ENCODE measurements at places on chromosomes 1 and 21.

DNA sequence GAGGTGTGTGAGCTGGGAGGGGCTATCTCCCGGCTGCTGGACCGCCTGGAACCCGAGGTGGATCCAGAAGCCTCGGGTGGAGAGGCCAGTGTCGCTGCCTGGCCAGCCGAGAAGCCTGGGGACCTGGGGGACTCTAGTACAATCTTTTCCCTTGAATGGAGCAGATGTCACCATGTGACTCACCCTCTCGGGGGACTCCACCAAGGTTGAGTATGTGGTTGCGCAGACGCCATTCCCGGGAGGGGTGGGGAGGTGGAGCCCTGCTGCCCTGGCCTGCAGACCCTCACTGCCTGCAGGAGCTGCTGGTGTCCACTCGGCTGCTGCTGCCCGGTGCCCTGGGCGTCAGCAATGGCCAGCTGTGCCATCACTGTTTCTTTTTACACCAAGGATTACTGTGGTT, 40.3 kb downstream of the TP73 start:
- no peak for DNase-seq

DNA sequence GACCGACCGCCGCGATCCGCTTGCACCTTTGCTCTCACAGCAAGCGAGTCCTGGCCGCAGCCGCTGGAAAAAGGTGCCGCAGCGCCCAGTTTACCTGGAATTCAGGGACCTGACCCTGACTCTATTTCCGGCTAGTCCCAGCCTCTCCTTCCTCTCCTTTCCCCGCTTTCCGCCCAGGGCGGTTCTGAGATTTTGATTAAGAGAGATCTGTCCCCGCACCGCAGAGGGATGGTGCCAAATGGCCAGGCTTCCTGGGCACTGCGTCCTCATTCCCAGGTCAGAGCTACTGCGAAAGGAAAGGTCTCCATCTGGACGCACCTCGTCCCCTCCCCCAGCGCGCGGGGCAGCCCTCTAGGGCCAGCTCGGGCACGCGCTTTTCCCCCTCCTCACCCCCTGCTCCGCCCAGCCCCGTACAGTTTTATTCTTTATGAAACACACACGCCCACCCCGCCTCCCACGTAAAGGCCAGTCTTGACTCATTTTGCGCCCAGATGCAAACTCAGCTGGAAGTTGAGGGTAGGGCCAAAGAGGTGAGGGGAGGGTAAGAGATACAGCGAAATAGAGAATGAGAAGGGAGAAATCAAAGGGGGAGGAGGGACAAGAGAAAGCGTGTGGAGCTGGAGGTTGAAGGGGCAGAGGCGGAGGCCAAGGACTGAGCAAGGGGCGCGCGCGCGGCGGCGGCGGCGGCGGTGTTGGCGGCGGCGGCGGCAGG, 411.8 kb upstream of the ESRRG start:
- no peak for DNase-seq

DNA sequence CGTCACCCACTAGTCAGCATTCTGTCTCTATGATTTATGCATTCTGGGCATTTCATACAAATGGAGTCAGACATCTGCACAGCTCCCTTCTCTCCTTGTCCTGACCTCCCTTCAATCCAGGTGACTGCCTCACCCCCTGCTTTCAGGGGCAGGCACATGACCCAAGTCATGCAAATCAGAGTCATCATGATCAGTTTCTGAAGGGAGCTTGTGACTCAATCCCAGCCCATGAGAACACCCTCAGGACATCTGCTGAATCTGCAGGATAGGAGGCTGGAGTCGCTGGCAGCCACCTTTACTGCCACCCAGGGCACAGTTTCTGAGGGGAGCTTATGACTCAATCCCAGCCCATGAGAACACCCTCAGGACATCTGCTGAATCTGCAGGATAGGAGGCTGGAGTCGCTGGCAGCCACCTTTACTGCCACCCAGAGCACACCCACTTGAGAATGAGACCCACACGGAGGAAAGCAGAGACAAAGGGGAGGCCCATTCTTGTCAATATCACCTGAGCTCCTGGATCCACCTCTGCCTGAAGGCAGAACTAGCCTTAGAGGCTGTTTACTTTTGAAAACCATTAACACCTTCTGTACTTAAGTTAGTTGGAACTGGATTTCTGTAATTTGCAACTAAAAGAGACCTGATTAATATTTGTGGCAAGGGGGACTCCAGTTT, 62.3 kb upstream of the SLC25A33 start:
- no peak for DNase-seq

GRCh38 chr1:47759251-47759935, 237.8 kb downstream of the TRABD2B start:
- no peak for DNase-seq

GRCh38 chr1:179141592-179142251, 59.9 kb downstream of the TOR3A start:
- no peak for DNase-seq

DNA sequence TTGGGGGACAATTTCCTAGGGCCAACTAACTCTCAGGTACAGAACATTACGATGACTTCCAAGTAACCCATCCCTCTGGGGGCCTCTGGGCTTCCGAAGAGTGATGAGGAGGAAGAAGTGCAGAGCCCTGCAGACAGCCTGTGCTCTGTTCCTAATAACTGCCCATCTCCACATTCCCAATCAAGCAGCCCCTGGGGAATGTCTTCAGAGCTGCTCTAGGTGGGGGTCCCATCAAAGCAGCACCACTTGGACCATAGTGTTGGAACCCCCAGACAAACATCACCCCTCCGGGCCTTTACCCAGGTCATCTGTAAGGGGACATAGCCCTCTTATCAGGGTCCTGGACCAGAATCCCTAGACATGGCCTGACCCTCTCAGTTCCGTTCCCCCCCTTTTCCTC, 357.3 kb downstream of the NPHP4 start:
- DNase-seq: no peak

DNA sequence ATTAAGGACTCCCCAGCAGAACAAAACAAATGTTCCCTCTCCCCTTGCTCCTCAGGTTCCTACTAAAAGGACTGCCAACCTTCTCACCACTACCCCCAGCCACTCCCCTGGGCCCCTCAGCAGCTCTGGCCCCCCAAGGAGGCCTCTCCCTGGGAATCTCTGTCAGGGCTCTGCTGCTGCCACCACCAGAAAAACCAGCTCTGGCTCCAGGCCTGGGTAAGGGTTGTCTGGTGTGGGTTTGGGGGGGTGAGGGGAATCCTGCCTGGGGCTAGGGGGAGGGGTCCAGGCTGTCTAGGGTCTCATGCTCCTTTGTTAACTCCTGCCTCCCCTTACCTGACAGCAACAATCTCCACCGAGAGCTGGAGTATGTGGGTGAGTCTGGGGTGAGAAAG, 4.8 kb downstream of the NECTIN4 start:
- DNase-seq: no peak

DNA sequence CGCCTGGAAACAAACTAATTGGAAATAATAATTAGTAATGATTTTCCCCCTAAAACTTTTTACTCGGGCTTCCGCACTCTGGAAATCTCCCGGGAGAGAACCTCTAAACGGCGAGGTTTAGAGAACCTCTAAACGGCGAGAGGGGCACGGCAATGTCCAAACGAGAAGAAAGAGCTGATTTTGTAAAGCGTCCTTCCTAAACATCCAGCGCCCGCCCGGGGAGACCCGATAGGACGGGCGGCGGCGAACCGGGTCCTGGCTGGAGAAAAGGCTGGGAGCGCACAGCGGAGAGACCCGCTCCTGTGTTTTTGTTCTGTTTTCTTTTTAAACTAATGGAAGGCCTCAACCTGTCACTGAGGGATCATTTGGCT, 1.6 kb downstream of the PAX7 start:
- DNase-seq: no peak

GRCh38 chr21:28421716-28422524, 570.8 kb downstream of the LTN1 start:
- no peak for DNase-seq

- DNase-seq: no peak
Observed at GRCh38 chr1:84603223-84603622, 29.0 kb upstream of the CTBS start.

DNA sequence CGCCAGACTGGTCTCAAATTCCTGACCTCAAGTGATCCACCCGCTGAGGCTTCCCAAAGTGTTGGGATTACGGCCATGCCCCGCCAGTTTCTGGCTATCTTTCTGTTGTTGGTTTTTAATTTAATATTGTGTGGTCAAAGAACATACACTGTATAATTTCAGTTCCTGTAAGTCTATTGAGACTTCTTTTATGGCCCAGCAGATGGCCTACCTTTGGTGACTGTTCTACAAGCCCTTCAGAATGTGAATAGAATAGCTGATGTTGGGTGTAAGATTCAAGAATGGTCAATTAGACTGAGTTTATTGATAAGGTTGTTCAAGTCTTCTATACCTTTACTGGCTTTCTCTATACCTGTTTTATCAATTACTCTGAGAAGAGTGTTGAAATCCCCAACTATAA, 10.7 kb downstream of the HES2 start:
- DNase-seq: no peak

- no peak for DNase-seq
Observed at GRCh38 chr1:159940006-159940620, 5.3 kb downstream of the IGSF9 start.

DNA sequence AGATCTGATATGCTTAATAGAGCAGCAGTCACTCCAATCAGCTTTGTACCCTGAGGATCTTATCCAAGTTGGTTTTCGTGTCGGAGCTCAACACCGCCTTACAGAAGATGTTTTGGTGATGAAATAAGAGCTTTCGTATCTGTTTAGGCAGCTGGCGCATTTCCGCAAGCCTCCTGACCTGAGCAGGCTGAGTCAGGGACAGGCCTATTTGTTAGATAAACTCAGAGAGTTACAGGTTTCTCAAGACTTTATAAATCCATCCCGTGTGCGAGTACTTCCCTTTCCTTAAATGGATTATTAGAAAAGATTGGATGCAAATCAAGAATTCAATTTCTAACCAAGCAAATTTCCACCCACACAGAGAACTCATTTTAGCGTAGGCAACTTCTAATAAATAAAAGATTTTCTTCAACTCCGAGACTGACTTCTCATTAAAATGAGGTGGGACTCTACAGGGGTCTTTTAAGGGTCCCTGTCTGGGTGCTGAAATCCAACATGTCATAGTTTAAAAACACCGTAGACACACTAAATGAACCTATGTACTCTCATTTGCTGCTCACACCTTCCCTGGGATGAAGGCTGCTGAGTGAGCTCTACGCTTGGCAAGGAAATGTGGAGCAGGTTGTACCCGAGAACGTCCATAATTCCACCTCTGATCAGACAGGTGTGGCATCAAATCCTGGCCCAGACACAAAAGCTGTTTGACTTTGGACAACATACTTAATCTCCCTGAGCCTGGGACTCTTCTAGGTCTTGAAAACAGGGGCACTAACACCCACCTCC, 106.9 kb upstream of the F3 start:
- DNase-seq: no peak

- no peak for DNase-seq
Observed at GRCh38 chr1:230753191-230753585, 6.0 kb downstream of the CAPN9 start.

DNA sequence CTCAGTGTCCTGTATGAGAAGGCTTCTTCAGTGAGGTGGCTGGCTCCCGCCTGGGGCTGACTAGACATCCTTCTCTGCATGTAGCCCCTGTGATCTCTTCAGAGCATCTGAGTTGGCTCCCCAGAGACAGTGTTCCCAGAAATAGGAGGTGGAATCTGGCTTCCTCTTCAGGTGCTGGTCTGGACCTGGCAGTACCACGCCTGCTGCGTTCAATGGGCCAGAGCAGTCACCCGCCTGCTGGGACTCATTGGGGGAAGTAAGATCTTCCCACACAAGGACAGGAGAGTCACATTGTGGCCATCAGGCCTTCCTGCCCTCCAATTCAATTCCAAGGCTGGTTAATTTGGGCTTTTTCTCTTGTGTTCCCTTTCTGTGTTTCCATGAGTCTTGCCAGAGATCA, 51.0 kb downstream of the ADARB1 start:
- DNase-seq: no peak

GRCh38 chr1:77421504-77422233, 139.8 kb downstream of the AK5 start:
- no peak for DNase-seq

DNA sequence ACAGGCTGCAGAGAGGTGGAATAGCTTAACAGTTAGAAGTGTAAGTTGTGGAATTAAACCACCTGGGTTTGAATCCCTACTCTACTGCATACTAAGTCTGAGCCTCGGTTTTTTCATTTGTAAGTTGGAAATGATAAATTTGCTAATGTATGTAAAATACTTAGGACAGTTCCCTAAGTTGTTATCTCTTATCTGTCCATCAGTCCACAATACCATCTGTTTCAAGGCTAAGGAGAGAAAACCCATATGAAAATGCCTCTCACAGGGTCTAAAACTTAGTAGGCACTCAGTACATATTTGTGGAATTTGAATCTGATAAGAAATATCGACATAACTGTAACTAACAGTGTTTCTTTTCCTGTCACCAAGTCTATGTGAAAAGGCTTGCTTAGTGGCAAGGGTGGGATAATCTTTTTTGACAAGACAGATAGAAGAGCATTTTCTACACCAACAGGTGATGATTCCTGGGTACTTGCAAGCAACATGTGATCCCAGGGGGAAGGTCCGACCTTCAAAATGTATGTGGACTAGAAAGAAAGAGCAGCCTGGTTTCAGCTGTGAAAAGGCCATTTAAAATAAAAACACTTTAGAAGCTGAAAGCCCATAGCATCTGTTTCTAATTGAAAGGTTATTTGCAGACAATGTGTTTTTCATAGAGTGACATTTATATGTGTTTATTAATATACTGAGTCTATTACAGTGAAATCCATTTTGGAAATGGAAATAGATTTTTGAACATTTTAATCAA, 202.9 kb downstream of the HHAT start:
- no peak for DNase-seq

- no peak for DNase-seq
Observed at GRCh38 chr1:110019770-110020169, 14.7 kb upstream of the STRIP1 start.

GRCh38 chr1:153567621-153568366, 2.1 kb upstream of the S100A2 start:
- no peak for DNase-seq

DNA sequence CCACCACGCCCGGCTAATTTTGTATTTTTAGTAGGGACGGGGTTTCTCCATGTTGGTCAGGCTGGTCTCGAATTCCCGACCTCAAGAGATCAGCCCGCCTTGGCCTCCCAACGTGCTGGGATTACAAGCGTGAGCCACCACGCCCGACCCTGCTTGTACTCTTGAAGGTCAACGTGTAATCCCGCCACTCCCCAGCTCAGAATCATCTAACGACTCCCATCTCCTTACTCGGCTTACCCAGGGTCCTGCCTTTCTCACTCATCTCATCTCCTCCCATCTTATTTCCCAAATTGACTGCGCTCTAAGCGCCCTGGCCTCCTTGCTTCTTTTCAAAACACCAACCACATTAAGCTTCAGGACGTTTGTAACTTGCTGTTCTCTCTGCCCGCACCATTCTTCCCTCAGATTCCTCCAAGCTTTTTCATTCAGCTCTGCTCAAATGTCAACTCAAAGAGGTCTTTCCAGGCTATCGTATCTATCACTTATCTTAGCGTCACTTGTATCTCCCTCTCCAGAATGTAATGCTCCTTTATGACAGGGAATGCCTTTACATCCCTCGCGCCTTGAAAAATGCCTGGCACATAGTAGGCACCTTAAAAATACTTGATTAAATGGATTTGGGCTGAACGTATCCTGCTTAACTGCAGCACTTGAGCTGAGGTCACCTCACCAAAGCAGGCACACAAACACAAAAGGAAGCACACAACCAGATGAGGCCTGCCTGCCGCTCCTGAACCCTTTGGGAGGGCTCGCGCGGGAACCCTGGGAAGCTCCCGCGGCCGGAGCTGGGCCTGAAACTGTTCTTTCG, 1.4 kb upstream of the USP1 start:
- DNase-seq: no peak

Data from stimulated activated CD4-positive, alpha-beta T cell treated with anti-CD3 and anti-CD28 coated beads, Interleukin-15, amount 100 ng/mL, for 1 hour (primary cell).